BJ (cell line): ENCODE measurements at places on chromosomes 4 and X.

- DNase-seq = no peak
These were observed 179.1 kb downstream of the BMPR1B start for GRCh38 chr4:94936854-94937253.

- peak; percentile 19 for DNase-seq
These were observed 9.4 kb downstream of the KLF3 start for GRCh38 chr4:38673130-38673978.

- no peak for DNase-seq
These were observed 17.3 kb downstream of the APLN start for GRCh38 chrX:129637217-129638109.

DNA sequence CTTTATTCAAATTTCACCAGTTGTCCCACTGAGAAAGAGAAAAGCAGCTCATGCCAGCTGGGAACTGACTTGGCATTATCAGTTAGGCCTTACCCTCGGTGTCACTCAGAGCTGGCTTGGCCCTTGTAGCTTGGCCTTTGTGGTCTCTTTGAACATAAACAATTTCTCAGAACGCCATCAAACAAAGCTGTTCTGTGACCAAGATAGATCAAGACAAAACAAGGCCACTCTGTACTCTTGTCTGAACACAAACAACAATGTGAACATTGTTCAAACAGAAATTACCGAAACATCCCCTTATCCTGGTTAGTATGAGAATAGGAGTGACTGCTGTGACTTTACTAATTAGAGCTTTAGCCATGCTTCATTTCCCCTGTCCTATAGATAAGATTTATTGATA, 57.2 kb downstream of the DIPK2B start:
- DNase-seq = no peak

DNA sequence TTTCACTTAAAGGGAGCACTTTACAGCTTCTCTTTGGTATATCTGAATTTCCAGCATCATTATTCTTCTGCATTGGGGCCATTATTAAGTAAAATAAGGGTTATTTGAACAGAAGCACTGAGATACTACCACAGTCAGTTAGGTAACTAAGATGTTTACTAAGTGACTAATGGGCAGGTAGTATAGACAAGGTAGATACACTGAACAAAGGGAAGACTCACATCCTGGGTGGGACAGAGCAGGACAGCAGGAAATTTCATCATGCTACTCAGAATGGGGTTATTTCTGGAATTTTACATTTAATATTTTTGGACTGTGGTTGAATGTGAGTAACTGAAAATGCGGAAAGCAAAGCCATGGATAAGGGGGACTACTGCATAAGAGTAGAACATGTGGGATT, 316.0 kb downstream of the CCSER1 start:
- DNase-seq = no peak
